ENCODE measurements at places on chromosomes 4 and X. TPM values are rescaled to one million over a fixed set of nuclear protein-coding genes. Genes with fewer than 3 reads are reported as not detected.
A peak's percentile ranks its signal among the peaks of the same experiment; 100 is the strongest.

The DRP2 gene
- polyA plus RNA-seq, result 0.04 TPM

The MYL5 gene
- polyA plus RNA-seq, result 4.4 TPM

The KIF4A gene
- polyA plus RNA-seq, result not detected

The MID2 gene
- 2.1 TPM for polyA plus RNA-seq

The SLIT2 gene
- 1.2 TPM for polyA plus RNA-seq

The HSFX4 gene
- not detected for polyA plus RNA-seq

The TMPRSS11D gene
- polyA plus RNA-seq, result not detected

The RAB9A gene
- 29.2 TPM for polyA plus RNA-seq

DNA sequence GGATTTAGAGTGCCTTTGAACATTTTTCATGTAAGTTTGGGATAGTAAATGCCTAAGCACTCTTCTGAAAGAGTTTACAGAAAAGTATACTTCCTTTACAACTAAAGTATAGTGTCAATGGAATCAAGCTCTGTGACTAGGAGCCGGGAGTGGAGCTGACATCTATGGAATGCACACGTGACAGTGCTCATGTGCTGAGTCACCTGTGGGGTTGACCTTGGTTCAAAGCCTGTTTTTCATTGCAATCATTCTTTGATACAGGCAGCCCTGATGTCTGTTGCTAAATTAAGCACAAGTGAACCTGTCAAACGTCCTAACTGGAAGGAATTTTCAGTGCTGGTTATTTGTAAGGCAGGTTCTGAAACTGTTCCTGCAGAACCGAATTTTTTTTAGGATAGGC is 82.5 kb downstream of the GPAT3 start:
- peak; percentile 57 for DNase-seq

- DNase-seq, result no peak
Observed at GRCh38 chr4:115101675-115102074, 11.7 kb downstream of the NDST4 start.

DNA sequence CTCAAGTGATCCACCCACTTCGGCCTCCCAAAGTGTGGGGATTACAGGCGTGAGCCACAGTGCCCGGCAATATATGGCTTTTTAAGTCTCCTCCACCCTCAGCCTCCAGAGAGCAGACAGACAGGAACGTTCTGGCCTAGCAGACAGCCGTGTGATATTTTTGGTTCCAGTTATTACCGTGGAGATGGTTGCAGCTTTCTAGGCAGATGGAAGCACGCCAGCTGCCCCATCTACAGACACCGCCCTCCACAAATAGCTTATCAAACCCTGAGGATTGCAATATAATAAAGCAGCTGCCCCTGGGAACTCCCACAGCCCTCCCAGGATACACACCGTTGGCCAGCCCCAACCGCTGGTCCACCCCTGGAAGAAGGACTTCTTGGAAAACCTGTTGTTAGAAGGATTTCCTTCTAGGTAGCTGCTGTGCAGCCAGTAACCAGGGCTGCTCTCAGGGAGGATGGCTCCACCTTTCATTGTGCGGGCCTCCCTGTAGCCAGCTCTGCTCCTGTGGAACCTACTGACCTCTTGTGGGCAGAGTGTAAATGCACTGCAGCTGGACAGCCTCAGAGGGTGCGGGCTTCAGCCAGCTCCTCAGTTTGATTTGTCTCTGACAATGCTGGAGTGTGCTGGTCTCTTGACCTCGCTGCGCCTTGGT is 44.0 kb downstream of the SLC25A5 start:
- peak; percentile 46 for DNase-seq

DNA sequence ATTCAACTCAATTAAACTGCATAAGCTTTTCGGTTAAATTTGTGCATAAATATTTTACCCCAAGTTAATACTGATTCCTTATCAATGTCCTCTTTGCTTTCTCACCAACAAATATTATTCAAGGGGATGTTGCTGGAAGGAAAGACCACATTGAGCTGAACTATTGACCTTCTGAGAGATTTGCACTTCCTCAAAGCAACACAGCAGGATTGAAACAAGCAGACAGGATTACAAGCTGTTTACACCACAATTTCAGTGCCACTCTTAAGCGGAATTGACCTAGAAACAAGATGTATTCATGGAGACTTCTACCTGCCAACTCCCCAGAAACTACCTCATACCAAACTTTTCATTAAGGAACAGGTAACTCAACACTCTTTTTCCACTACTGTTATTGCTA is 96.5 kb upstream of the DUSP21 start:
- no peak for DNase-seq

DNA sequence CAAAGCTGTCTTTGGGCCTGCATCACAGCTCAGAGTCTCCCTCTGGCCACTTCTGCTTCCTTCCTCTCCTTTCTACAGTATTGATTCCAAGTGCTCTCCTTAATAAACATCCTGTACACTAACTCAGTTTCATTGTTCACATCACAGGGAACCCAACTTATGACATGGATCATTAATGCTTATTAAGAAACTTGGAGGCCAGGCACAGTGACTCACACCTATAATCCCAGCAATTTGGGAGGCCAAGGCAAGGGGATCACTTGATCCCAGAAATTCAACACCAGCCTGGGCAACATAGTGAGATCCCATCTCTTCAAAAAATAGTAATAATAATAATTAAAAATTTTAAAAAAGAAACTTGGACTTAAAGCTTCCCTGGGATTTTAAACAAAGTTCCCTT is 89.2 kb upstream of the EFHC2 start:
- no peak for DNase-seq

DNA sequence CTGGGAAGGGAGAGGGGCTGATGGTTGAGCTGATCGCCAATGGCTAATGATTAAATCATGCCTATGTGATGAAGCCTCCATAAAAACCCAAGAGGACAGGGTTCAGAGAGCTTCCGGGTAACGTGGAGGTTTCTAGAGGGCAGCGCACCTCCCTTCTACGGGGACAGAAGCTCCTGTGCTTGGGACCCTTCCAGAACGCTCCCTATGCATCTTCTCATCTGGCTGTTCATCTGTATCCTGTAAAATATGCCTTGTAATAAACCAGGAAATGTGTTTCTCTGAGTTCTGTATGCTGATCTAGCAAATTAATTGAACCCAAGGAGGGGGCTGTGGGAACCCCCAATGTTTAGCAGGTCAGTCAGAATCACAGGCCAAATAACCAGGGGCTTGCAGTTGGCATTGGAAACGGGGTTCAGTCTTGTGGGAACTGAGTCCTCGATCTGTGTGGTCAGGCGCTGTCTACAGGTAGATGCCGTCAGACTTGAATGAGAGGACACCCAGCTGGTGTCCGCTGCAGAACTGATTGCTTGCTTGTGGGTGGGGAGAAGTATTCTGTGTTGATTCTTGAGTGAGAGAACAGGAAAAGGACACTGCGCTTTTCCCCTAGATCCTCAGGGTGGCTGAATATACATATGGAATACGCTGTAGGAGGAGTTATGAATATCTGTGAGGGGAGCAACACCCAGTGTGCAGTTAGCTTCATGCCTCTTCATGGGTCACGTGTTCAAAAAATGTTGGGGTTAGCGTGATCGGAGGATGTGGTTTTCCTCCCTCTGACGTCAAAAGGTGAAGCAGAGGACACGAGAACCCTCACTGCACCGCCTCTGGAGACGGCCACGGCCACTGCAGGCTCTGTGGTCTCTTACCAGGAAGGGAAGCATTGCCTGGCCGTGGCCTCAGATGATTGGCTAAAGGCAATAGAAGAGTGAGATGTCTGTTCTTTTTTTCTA is 29.2 kb downstream of the HTT-AS start:
- DNase-seq, result no peak

- DNase-seq, result no peak
Observed at GRCh38 chr4:150769248-150769647, 187.3 kb downstream of the MAB21L2 start.

DNA sequence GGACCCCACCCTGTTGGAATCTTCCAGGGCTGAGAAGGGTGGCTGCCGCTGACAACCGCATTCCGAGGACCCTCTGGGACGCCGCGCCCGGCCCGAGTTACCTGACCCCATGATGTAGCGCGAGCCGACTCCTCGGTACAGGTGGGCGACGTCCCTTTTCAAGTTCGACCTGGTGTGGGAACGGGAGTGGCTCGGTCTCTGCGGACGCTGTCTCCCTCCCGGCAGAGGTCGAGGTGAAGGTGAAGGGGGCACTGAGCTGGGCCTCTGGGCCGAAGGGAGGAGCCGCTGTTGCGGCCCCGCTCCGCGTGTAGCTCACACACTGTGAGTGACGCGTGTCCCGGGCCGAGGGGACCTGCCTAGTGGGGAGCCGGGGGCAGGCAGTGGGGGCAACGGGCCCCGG is 4.5 kb downstream of the GTPBP6 start:
- DNase-seq, result peak; percentile 11

GRCh38 chrX:100662796-100663195 is 18.8 kb downstream of the SRPX2 start:
- DNase-seq, result no peak

GRCh38 chr4:19729886-19730651 is 521.6 kb upstream of the SLIT2 start:
- peak; percentile 30 for DNase-seq

DNA sequence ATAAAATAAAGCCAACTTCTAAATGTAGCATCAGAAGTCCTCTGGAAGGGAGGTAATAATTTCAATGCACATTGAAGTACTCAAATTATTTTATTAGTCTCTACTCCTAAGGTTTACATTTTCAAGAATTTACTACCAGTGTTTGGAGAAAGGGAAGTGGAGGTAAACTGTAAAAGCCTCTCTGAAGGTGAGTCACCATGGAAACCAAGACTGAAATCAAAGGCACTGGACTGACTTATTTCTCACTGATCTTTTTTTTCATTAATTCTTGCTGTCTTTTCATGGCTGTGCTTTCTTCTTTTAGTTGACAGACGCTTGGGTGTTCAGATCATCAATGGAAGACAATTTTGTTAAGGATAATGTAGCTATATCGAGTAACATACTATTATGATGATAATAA is 9.7 kb downstream of the SLC39A8 start:
- DNase-seq, result no peak

DNA sequence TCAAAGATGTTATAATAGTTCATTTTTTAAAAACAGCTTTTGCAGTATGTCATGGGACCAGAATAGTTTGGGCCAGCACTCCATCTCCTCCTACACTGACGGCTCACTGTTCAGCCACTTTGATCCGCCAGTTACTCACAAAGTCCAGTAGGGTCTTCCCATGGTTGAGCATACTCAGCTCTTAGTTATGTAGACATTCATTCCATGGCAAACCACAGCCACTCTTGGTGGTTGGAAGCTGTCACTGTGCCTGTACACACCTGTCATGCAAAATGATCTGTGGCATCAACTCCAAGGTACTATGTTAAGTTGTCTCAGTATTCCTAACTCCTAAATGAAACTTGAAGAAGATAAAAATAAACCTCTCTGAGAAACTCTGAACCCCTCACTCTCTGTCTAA is 127.2 kb downstream of the NR3C2 start:
- DNase-seq, result no peak

GRCh38 chr4:84530871-84531270 is 31.8 kb upstream of the NKX6-1 start:
- DNase-seq, result no peak

DNA sequence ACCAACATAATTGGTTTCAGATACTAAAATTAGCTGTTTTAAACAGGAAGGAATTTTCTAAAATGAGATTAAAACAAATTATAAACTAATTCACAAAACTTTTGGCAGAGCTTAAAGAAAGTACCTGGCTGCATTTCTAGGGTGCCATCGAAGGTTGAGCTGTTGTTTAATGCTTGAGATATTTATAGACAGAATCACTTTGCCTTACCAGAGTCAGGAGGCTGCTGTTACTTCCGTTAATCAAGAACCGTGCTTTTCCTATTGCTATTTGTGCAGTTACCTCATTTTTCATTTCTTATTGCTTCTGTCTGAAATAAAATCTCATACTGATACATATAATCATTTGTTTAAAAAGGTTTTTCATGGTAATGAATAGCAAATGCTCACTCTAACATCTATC is 242.9 kb downstream of the TECRL start:
- no peak for DNase-seq

DNA sequence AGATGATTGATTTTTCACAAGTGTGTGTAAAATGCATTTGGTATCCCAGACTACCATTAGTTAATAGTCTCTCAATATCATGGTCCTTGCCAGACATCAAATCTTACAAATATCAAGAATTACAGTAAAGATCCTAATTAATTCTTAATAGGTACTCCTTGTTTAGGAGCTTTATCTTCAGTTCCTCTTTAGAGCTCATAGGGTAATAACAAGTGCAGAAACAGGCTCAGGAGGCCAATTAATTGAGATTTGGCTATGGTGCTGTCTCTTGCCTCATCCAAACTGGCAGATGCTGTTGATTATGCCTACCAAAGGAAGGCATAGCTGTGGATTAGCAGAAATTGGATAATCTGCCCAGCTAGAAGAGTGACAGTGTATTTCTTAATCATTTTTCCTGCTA is 6.9 kb downstream of the MTMR1 start:
- no peak for DNase-seq

- DNase-seq, result no peak
Observed at GRCh38 chrX:85115252-85115651, 111.6 kb downstream of the APOOL start.

DNA sequence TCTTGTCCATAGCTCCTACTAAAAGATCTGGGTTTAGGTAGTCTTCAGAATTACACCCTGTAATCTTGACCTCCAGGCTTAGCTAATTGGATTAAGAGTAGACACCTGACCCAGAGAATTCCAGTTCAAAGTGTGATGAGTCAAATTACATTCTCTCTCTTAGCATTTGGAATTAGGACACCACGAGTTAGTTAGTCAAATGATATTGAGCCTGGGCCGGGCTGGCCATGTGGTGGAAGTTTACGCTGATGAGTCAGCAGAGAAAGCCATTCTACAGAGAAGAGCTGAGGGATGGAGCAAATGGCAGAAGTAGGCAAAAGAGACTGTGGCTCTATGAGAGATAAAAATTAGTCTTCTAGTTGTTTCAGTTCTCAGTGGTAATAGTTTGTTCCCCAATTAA is 31.1 kb downstream of the CEP44 start:
- no peak for DNase-seq

DNA sequence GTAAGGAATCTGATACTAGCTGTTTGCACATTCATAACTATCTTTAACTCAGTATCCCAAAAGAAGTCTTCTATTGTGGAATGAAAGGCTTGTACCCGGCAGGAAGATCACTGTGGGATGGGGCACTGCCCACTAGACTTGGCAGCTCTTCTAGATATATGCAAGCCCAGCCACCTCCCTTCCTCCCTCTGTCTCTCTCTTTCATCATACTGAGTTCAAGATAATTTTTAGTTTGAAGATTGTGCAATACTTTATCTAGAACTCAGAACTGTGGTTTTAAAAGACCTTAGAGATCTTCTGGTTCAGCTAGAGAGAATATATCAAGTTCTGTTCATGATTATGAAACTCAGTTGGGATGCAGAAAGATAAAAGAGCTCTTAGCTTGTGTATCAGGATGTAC is 22.5 kb upstream of the GPR34 start:
- DNase-seq, result no peak

- no peak for DNase-seq
Observed at GRCh38 chr4:55173580-55173979, 48.2 kb upstream of the KDR start.

DNA sequence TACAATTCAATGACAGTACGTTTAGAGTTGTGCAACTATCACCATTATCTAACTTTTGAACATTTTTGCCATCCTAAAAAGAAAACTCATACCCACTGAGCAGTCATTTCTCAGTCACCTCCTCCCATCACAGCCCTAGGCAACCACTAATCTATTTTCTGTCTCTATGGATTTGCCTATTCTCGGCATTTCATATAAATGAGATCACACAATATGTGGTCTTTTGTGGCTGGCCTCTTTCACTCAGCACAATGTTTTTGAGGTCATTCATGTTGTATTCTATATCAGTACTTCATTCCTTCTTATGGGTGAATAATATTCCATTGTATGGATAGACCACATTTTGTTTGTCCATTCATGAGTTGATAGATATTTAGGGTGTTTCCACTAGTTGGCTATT is 103.0 kb downstream of the PPEF1 start:
- DNase-seq, result no peak
